ENCODE measurements at places on chromosomes 13 and 19.

GRCh38 chr19:21566073-21566472 lies 60.7 kb downstream of the ZNF429 start:
- H3K4me1 ChIP-seq = no peaks in the 10 kb centered on the region
- no peak for DNase-seq
- no peaks in the 10 kb centered on the region for H3K27me3 ChIP-seq
- H3K27ac ChIP-seq = no peak overlapping the region
- H3K36me3 ChIP-seq = no peaks in the 10 kb centered on the region
- no peak overlapping the region for H3K4me3 ChIP-seq

DNA sequence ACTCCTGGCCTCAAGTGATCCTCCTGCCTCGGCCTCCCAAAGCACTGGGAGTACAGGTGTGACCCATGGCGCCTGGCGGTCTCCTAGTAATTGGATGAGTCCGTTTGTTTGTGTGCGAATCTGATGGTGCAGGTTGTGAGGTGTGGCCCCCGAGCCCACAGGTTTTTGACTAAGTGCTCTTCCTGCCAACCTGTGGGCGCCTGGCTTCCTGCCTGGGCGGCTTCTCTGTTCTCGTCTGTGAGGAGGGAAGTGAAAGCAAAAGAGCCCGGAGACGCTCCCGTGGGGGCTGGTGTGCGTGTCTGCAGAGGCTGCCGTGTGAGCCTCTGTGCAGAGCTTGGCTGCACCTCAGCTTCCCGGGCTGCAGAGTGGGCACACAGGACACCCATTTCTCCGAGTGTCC lies 10.0 kb downstream of the ARHGAP45 start:
- no peak overlapping the region for H3K4me3 ChIP-seq
- DNase-seq = peak; percentile 44
- H3K4me1 ChIP-seq = no peaks in the 10 kb centered on the region
- no peaks in the 10 kb centered on the region for H3K36me3 ChIP-seq
- H3K27ac ChIP-seq = no peak overlapping the region
- H3K27me3 ChIP-seq = no peaks in the 10 kb centered on the region

GRCh38 chr13:50376895-50377575 lies 361.8 kb downstream of the KCNRG start:
- no peak overlapping the region for H3K27ac ChIP-seq
- no peaks in the 10 kb centered on the region for H3K36me3 ChIP-seq
- DNase-seq = no peak
- no peak overlapping the region for H3K4me3 ChIP-seq

- no peaks in the 10 kb centered on the region for H3K4me1 ChIP-seq
- H3K27me3 ChIP-seq = no peaks in the 10 kb centered on the region
- no peak overlapping the region for H3K4me3 ChIP-seq
- DNase-seq = no peak
Observed at GRCh38 chr13:71213252-71213821, 653.7 kb downstream of the DACH1 start.

GRCh38 chr13:94878602-94879165 lies 166.3 kb upstream of the SOX21 start:
- no peak overlapping the region for H3K27ac ChIP-seq
- no peak for DNase-seq
- H3K4me1 ChIP-seq = no peaks in the 10 kb centered on the region
- no peaks in the 10 kb centered on the region for H3K27me3 ChIP-seq
- no peak overlapping the region for H3K4me3 ChIP-seq

DNA sequence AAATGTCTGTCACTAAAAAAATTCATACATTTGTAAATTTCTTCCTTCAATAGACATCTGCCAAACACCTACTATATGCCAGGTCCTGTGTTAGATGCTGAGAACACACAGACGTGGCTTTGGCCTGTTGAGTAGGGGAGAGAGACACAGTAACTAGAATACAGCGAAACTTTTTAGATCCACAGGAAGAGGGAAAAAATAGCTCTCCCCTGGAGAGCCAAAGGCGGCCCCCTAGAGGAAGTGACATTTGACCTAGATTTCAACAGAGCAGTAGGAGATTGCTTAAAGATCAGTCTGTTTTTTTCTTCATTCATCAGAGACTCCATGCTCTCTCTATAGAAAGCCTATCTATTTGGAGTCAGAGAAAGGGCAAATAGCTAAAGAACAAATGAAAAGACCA lies 11.3 kb downstream of the LCP1 start:
- no peaks in the 10 kb centered on the region for H3K27me3 ChIP-seq
- no peak overlapping the region for H3K4me3 ChIP-seq
- no peaks in the 10 kb centered on the region for H3K4me1 ChIP-seq
- no peak for DNase-seq
- H3K36me3 ChIP-seq = no peaks in the 10 kb centered on the region
- no peak overlapping the region for H3K27ac ChIP-seq

GRCh38 chr13:77916488-77916887 lies 2.1 kb downstream of the EDNRB start:
- H3K27me3 ChIP-seq = no peaks in the 10 kb centered on the region
- no peaks in the 10 kb centered on the region for H3K4me1 ChIP-seq
- no peak overlapping the region for H3K27ac ChIP-seq
- H3K36me3 ChIP-seq = no peaks in the 10 kb centered on the region
- no peak overlapping the region for H3K4me3 ChIP-seq
- DNase-seq = no peak

- H3K4me3 ChIP-seq = no peak overlapping the region
- no peak overlapping the region for H3K27ac ChIP-seq
- no peaks in the 10 kb centered on the region for H3K27me3 ChIP-seq
- DNase-seq = no peak
Observed at GRCh38 chr19:51259348-51260245, 8.7 kb downstream of the SIGLECL1 start.

DNA sequence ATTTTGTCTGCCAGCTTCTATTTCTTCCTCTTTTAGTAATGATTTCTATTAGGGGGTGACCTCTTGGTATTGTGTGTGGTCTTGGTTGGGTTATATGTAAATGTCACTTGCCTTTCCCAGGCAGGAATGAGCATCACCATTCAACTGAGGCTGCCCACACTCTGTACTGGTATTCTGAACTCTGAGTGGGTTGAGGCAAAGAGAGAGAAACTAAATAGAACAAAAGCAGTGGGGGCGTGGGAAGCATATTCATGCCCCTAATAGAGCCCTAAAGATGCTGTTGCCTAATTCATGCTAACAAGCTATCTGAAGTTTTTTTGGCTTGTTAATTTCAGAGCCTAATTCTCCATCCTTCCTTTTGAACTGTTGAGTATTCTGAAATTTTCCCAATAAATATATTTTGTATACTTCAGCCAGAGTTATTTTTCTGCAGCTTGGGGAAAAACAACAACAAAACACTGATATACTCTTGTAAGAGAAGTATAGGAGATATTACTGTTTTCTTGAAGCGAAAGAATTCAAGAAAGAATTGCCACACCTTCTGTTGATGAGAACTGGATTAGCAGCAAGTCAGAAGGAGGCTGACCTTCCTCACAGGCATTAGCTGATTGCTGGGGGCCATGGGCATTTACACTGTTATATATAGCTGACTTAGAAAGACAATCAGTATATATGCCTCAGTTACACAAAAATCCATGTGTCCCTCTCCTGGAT lies 315.8 kb upstream of the KLF12 start:
- H3K36me3 ChIP-seq = no peaks in the 10 kb centered on the region
- no peaks in the 10 kb centered on the region for H3K27me3 ChIP-seq
- H3K27ac ChIP-seq = no peak overlapping the region
- no peak overlapping the region for H3K4me3 ChIP-seq

GRCh38 chr13:39306639-39307589 lies 268.7 kb downstream of the NHLRC3 start:
- DNase-seq = no peak
- H3K27me3 ChIP-seq = no peaks in the 10 kb centered on the region
- no peak overlapping the region for H3K4me3 ChIP-seq
- no peak overlapping the region for H3K27ac ChIP-seq
- peaks cover 12% of the 10 kb centered on the region for H3K4me1 ChIP-seq

DNA sequence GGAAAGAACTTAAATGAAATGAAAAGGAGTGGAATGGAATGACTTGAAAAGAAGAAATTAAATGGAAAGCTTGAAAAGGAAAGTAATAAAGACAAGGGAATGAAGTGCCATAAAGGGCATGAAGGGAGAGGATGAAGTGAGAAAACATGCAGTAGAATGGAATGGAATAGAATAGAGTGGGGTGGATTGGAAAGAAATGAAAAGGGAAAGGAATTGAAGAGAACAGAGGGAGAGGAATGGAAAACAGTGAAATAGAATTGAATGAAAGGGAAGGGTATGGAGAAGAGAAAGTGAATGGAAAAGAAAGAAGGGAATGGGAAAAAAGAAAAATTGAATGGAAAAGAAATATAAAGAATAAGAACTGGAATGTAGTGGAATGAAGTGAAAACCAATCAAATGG lies 9.2 kb upstream of the ZNF180 start:
- H3K27me3 ChIP-seq = no peaks in the 10 kb centered on the region
- no peak overlapping the region for H3K27ac ChIP-seq
- H3K4me1 ChIP-seq = no peaks in the 10 kb centered on the region
- no peak for DNase-seq
- no peak overlapping the region for H3K4me3 ChIP-seq

- no peaks in the 10 kb centered on the region for H3K27me3 ChIP-seq
- peaks cover 16% of the 10 kb centered on the region for H3K36me3 ChIP-seq
- H3K4me3 ChIP-seq = peak overlapping the region; percentile 98
- peak overlapping the region; percentile 92 for H3K27ac ChIP-seq
- DNase-seq = peak; percentile 92
- H3K4me1 ChIP-seq = peaks cover 44% of the 10 kb centered on the region
Observed at GRCh38 chr19:2049741-2050348, 1.2 kb downstream of the MKNK2 start.

GRCh38 chr19:16224293-16225045 lies 26.8 kb downstream of the AP1M1 start:
- H3K4me3 ChIP-seq = no peak overlapping the region
- H3K4me1 ChIP-seq = no peaks in the 10 kb centered on the region
- DNase-seq = no peak
- no peak overlapping the region for H3K27ac ChIP-seq
- no peaks in the 10 kb centered on the region for H3K27me3 ChIP-seq

GRCh38 chr19:33248954-33249613 lies 23.4 kb upstream of the SLC7A10 start:
- H3K4me1 ChIP-seq = no peaks in the 10 kb centered on the region
- no peak overlapping the region for H3K27ac ChIP-seq
- no peaks in the 10 kb centered on the region for H3K27me3 ChIP-seq
- DNase-seq = no peak

- no peak overlapping the region for H3K27ac ChIP-seq
- H3K36me3 ChIP-seq = no peaks in the 10 kb centered on the region
- no peaks in the 10 kb centered on the region for H3K4me1 ChIP-seq
- no peak for DNase-seq
- no peaks in the 10 kb centered on the region for H3K27me3 ChIP-seq
Observed at GRCh38 chr19:35098413-35099049, 17.1 kb upstream of the FXYD3 start.

DNA sequence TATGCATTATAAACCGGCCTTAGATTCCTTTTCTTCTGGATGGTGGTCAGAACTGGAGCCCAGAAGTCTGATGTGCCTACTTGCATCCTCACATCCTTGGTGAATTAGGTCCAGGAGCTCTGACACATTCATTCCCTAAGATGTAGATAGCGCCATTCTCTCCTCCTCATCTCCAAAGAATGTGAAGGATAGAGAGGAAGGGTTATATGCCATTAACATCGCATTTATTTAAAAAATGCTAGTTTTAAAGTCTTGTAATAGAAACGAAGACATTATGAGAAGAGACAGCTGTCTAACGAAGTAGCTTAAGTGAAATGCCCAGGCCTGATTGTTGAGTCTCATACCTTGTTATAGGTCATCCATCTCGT lies 9.7 kb downstream of the MBNL2 start:
- H3K4me3 ChIP-seq = no peak overlapping the region
- no peak for DNase-seq
- peaks cover 37% of the 10 kb centered on the region for H3K4me1 ChIP-seq
- H3K27me3 ChIP-seq = no peaks in the 10 kb centered on the region
- H3K36me3 ChIP-seq = peaks cover 6% of the 10 kb centered on the region

DNA sequence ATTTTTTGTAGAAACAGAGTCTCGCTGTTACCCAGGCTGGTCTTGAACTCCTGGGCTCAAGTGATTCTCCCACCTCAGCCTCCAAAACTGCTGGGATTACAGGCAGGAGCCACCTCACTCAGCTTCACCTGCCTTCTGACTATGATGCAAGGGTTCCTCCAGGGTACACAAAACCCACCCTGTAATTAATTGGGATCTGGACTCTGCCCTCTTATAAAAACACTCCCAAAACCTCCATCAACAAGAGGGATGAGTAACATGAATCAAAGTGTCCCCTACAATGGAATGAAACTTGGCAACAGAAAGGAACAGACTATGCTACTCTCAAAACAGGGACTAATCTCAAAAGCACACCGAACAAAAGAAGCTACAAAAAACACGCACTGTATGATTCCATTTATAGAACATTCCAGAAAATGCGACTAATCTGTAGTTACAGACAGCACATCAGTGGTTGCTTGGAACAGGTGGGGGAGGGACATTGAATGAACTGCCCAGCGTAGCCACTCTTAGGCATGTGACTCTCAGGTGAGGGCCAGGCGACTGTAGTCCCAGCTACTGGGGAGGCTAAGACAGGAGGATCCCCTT lies 3.2 kb upstream of the PRR36 start:
- no peaks in the 10 kb centered on the region for H3K4me1 ChIP-seq
- no peak overlapping the region for H3K27ac ChIP-seq
- no peaks in the 10 kb centered on the region for H3K36me3 ChIP-seq
- H3K4me3 ChIP-seq = no peak overlapping the region
- DNase-seq = no peak
- peaks cover 16% of the 10 kb centered on the region for H3K27me3 ChIP-seq

- no peaks in the 10 kb centered on the region for H3K36me3 ChIP-seq
- H3K4me1 ChIP-seq = no peaks in the 10 kb centered on the region
- no peak for DNase-seq
- H3K27me3 ChIP-seq = no peaks in the 10 kb centered on the region
- H3K4me3 ChIP-seq = no peak overlapping the region
Observed at GRCh38 chr13:53311561-53311960, 282.9 kb downstream of the OLFM4 start.

DNA sequence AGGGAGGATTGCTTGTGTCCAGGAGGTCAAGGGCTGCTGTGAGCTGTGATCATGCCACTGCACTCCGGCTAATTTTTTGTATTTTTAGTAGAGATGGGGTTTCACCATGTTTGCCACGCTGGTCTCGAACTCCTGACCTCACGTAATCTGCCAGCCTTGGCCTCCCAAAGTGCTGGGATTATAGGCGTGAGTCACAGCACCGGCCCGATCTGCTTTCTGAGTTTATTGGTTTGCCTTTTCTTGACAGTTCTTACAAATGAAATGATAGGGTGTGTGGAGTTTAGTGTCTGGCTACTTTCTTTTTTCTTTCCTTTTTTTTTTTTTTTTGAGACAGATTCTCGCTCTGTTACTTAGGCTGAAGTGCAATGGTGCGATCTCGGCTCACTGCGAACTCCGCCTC lies 848 bp downstream of the C19orf44 start:
- H3K27ac ChIP-seq = peak overlapping the region; percentile 69
- H3K4me3 ChIP-seq = peak overlapping the region; percentile 72
- DNase-seq = no peak
- H3K4me1 ChIP-seq = no peaks in the 10 kb centered on the region

GRCh38 chr13:23322353-23323336 lies 110.9 kb downstream of the SACS start:
- no peaks in the 10 kb centered on the region for H3K36me3 ChIP-seq
- H3K27me3 ChIP-seq = no peaks in the 10 kb centered on the region
- peaks cover 11% of the 10 kb centered on the region for H3K4me1 ChIP-seq
- peak overlapping the region; percentile 86 for H3K27ac ChIP-seq
- DNase-seq = no peak

GRCh38 chr13:106602178-106602577 lies 34.2 kb upstream of the ARGLU1 start:
- no peaks in the 10 kb centered on the region for H3K27me3 ChIP-seq
- no peaks in the 10 kb centered on the region for H3K36me3 ChIP-seq
- H3K4me1 ChIP-seq = peaks cover 2% of the 10 kb centered on the region
- H3K27ac ChIP-seq = no peak overlapping the region

- H3K4me1 ChIP-seq = peaks cover 12% of the 10 kb centered on the region
- peak overlapping the region; percentile 77 for H3K4me3 ChIP-seq
Observed at GRCh38 chr19:38362076-38362945, 12.1 kb upstream of the PSMD8 start.
